ENCODE measurements at places on chromosomes 12 and 14.

DNA sequence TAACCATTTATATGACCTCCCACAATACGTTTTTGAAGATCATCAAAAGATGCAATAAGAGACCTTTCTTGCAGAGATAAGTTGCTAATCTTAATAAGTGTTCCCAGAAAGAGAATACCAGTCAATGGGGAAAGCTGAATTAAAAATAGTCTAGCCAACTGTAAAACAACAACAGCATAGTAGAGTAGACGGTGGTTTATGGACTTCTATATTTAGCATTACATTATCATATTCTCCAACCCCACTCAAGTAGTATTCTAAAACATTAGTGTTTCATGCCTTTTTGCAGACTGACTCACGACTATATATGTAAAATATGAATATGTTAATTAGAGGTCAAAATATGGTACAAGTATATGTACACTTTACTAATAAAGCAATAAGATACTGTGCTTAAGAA, 218.9 kb downstream of the MED13L start:
- DNase-seq, result no peak

DNA sequence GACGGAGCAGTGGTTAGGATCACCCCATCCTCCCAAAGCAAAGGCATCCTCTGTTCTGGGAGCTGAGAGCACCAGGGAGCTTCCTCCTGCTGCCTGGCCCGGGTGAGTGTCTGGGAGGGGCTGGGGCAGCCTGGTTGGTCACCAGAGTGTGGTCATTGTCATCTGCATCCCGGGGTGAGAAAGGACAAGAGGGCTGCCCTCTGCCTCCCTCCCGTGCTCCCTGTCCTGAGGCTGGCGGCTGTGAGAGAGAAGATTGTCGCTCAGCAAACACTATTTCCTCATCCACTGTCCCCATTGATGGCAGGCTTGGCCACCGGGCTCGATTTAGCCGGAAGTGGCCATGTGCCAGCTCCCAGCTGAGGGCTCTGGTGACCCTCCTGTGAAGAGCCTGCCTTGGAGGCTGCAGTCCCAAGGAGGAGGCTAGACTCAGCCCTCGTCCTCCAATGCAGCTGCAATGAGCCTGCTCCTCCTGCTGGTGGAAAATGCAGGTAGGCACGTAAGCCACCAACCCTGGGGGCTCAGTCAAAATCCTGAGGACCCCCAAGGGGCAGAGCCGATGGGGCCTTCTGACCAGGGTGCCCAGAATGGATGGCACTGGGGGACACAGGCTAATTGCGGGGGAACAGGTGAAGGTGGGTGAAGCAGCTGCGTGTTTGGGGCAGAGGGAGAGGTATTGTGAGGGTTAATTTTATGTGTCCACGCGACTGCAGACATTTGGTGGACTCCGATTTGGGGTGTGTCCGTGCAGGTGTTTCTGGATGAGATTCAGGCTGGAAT, 155.7 kb downstream of the KIF26A start:
- no peak for DNase-seq

DNA sequence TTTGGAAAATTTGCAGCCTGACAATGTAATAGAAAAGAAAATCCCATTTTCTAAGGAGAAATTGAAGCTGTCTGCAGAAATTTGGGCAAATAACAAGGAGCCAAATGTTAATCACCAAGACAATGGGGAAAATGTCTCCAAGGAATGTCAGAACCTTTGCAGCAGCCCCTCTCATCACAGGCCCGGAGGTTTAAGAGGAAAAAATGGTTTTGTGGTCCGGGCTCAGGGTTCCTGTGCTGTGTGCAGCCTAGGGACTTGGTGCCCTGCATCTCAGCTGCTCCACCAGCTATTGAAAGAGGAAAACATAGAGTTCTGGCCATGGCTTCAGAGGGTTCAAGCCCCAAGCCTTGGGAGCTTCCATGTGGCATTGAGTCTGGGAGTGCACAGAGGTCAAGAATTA, 298.9 kb downstream of the ATXN7L3B start:
- DNase-seq, result no peak

GRCh38 chr12:2356601-2357125, 303.9 kb downstream of the CACNA1C start:
- no peak for DNase-seq

DNA sequence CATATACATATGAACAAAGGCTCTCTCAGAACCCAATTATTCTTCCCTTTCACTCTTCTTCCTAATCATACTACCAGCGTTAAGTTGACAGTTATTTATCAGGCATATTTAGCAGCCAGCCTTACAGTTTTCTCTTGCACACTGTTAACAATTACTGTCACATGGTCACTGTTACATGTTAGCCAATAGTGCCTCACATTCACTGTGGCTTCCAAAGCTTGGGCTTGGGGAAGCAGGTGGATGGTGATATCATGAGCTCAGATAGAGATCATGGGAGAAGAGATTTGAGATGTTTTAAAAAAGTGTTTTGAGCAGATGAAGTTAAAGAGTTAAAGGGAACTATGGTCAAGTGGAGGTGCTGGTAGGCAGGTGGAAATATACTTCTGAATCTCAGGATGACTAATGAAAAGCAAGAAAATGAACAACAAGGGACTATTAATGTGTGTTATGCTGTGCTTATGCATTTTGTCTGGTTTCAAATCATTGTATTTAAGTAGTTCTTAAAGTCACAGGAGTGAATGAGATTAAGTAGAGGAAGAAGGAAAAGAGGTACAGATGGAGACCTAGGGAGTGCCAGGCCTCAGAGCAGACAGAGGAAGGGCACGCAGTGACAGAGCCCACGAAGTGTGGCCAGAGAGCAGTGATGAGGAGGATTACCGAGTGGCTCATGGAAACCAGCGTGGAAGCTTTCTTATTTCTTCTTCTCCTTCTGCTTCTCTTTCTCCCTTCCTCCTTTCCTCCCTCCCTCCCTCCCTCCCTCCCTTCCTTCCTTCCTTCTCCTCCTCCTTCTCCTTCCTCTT, 39.6 kb downstream of the BICD1 start:
- no peak for DNase-seq

DNA sequence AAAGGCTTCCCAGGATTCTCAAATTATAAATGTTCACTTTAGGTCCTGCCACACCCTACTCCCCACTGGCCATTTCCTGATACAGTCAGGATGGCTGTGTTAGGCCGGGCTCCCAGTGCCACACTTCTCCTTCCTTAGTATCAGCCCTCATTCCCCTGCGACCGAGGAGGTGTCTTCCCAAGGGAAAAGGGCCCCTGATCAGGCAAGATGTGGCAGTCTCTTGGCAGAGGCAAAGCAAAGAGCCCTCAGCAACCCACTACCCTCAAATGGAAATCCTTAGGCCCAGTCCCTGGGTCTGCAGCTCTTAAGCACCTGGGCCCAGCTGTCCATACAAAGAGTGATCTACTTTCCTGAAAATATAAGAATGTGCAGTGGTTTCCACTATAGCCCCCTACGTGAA, 96.5 kb upstream of the VASH1 start:
- DNase-seq, result no peak

- no peak for DNase-seq
These were observed 1494.0 kb upstream of the TMEM132C start for GRCh38 chr12:126773012-126773411.

DNA sequence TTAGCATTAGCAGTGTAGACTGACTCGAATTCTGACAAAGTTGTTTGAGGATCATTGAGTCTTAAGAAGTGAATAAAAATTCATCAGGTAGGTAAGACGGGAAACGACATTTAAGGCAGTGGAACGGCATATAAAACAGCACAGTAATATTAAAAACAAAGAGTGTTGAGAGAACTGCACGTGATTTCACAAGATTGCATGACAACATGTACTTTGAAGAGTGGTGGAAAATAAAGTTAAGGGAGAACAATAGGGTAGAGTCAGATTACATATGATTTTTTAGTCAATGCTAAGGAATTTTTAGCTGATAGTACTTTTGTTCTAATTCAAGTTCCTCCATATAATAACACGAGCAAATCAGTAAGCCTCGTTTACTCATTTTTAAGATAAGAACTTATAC, 115.4 kb downstream of the SOX5 start:
- DNase-seq, result no peak

DNA sequence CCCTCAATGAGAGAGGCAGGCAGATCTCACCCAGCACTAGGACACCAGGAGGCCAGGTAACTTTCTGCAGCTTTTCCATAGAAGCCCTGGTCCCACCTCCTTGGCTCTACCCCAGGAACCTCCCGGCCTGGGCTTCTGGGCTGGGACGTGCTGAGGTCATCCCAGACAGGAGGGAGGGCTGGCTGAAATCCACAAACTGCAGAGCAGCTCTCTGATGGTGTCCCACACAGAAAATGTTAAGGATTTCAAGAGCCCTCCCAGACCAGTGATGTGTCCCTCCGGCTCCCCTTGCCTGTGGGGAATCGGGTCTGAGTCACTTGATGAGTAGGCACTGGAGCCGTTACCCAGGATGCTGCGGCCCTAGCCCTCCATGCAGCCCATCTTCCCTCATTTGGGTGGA, 124.1 kb downstream of the ESRRB start:
- no peak for DNase-seq

- DNase-seq, result no peak
These were observed 2.6 kb upstream of the EVL start for GRCh38 chr14:100062590-100062989.

- DNase-seq, result peak; percentile 49
These were observed 1.9 kb downstream of the TOGARAM1 start for GRCh38 chr14:44963775-44964380.

- DNase-seq, result no peak
These were observed 841 bp downstream of the GLI1 start for GRCh38 chr12:57460468-57460784.

- no peak for DNase-seq
These were observed 104.7 kb upstream of the SLCO1B1 start for GRCh38 chr12:21026302-21026701.

DNA sequence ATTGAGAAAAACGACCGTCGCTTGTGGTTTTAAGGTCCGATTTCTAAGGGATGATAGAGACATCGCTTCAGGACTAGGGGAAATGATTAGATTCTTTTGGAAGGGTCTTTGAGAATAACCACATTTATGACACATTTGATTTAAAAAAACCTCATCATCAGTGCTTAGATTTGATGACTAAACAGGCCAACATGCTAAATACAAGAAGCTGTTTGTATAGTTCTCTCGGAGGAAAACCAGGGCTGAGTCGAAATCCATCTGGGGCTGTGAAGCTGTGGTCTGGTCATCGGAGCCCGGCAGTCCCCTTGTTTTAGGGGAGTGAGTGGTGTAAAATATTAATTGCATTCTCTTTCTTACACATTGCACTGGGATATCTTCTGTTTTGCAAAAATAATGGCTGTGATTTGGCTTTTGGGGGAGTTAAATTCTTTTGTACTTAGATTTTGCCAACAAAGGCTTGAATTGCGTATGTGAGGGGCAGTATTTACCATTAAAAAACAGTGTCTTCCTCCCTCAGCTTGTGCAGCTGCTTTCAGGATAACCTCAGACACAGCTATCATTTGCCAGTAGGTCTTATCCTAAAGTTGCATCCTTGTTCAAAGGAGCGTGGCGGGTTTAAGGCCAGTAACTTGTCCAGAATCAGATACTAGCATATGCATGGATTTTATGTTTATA, 550 bp downstream of the GNG2 start:
- no peak for DNase-seq

- DNase-seq, result no peak
These were observed 31.3 kb downstream of the FBXO34 start for GRCh38 chr14:55302367-55303124.

DNA sequence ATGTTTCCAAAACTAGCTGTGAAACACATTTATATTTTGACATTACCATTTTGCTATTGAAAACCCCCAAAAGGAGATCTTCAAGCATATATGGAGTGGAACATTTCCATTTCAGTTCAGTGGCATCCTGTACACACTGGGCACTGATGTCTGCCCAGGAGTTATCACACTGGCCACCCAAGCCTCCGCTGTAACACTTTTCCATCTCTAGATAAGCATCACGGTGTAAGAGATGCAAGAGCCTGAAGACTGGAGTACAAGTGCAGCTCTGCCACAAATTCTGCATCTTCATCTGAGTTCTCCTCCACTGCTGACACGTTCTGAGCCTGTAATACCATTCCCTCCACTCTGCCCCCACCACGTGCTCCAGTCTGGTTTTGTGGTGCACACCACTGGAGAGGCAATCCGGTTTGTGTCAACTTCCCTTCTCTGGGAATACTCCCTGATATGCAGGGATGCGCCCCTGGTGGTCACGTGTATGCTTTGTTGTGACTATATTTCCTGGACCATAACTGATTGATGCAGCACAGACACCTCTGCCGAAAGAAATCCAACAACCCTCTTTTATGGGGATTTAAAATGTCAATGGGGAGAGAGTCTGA, 12.7 kb downstream of the SPTLC2 start:
- no peak for DNase-seq

DNA sequence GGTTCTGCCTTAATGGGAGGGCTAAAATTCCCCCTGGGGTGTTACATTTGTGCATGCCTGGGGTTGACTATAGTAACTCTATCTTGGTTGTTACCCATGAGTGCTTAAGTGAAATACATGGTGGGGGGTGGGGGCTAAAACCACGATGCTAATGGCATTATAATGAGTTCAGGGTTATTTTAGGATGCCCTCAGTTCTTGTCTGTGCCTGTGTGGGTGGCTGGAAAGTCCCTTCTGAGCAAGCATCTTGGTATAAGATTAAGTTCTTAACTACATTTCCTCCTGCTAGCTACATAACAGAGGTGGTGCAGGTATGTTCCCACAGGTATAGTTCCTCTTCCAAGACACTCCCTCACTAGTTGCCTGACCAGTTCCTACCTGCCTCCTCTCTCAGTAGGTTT, 822.3 kb downstream of the LRFN5 start:
- no peak for DNase-seq

GRCh38 chr12:76158518-76159321, 74.2 kb upstream of the NAP1L1 start:
- DNase-seq, result no peak

DNA sequence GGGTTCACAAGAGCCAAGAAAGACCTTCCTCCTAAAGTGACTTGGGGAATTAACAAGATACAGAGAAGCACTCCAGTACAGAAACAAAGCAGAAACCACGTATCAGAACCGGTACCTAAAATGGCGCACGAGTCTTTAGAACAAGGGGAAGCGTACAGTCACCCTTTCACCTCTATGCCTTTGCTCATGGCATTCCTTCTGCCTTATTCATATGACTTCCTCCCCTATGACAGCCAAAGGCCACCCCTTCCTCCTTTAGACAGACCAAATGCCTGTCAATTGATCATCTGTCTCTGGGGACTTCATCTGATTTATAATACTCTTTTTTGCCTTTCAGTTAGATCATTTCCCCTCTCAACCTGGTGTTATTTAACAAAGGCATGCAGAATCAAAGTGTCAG, 89.5 kb upstream of the OSBPL8 start:
- DNase-seq, result no peak

DNA sequence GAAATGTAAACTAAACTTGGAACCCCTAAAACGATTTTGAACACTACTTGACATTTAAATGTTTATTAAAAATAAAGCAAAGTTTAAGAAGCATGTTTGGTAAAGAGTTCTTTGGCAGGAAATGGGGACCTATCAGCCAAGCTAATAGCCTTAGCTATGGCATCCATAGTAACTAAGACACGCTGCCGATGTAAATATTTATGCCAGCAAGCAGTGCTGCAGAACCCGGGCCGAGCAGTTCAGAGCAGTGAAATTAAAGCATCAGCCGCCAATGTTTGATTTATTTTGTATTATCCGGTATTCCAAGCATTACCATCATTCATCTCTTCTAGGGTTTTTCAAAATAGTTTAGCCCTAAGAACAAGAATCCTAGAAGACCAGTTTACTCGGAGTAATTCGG, 61.6 kb downstream of the PPP2R5C start:
- no peak for DNase-seq

GRCh38 chr12:130461447-130461815, 123.7 kb downstream of the PIWIL1 start:
- DNase-seq, result no peak
